ENCODE measurements at places on chromosomes 16 and 17.
A peak's percentile ranks its signal among the peaks of the same experiment; 100 is the strongest.

- DNase-seq = peak; percentile 84
Observed at GRCh38 chr16:85350973-85351372, 238.7 kb upstream of the CIBAR2 start.

- no peak for DNase-seq
Observed at GRCh38 chr17:39738983-39739884, 1.5 kb downstream of the GRB7 start.

DNA sequence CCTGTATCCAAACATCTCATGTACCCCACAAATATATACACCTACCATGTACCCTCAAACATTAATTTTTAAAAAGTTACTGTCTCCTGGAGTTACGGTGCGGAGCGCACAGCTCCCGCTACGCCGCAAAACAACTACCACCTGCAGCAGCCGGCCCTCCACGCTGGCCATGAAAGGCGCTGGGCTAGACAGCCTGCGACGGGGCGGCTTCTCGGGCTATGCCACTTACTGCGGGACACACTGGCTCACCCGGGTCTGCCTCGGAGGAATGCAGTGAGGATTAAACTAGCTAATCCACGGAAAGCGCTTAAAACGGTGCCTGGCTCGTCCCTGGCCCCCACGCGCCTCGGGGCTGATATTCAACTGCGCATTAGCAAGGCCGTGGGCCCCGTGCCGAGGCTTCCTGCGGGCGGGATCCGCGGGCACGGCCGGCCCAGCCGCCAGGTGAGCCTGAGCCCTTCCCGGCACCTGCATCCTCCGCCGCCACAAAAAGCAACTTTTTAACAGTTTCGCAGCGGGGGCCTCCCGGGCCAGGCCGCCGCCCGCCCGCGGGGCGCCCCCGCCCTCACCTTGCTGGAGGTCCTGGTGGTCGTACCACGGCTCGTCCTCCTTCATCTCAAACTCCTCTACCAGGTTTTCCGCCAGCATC lies 633 bp downstream of the CDR2 start:
- DNase-seq = no peak

GRCh38 chr16:50448522-50448921 lies 79.7 kb upstream of the BRD7 start:
- DNase-seq = no peak

DNA sequence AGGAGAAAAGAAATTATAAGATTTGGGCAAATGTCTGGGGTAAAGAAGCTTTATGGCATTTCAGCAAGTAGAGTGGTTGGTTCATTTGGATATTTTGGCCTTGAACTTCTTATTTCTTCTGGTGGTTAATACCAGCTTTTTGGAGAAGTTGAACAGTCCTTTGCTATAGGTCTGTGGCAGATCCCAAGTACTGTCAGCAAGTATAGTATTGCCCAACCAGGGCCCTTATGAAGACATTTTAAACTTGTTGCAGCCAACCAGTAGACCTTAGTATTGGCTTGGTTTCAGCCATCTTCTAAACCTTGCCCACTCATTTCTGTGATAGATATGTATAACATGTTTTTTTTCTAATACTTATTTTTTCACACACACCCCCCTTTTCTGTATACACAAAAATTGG lies 2.2 kb downstream of the SP2 start:
- DNase-seq = no peak

DNA sequence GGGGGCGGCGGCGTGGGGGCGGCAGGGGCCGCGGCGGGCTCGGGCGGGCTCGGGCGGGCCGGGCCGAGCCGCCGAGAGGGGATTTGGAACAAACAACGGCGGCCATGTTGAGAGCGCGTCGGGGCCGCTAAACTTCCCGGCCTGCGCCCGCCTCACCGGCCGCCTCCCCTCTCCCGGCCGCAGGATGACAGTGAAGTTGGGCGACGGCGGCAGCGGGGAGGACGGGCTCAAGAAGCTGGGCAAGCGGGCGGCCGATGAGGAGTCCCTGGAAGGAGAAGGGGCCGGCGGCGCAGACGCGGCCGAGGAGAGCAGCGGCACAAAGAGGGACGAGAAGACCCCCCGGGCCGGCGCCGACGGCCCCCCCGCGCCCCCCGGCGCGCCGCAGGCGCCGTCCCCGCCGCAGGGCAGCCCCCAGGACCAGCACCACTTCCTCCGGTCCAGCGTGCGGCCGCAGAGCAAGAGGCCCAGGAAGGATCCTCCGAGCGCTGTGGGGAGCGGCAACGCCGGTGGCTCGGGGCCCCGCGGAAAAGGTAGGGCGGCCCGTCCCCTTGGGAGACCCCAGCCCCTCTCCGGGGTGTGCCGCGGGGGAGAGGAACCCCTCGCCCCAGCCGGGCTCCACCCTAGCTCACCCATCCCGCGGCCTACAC lies 2.4 kb downstream of the CRAMP1 start:
- DNase-seq = no peak

DNA sequence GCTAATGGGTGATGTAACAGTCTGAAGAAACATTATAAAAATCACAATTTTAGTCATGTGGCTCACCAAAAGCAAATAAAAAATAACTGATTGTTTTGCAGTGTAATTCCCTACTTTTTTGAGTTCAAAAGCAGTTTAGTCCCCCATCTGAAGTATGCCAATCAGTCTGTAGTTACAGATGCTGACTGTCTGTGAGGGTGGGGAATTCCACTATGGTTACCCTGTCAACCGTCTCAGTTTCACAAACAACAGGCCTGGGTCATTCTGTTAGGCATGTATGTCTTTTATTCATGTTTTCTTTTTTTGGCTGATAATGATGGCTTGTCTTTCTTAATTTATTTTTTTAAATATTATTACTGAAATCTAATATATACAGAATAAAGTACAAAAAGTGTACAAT lies 69.3 kb downstream of the STXBP4 start:
- DNase-seq = no peak

GRCh38 chr17:1211287-1211686 lies 31.5 kb upstream of the ABR start:
- DNase-seq = no peak

DNA sequence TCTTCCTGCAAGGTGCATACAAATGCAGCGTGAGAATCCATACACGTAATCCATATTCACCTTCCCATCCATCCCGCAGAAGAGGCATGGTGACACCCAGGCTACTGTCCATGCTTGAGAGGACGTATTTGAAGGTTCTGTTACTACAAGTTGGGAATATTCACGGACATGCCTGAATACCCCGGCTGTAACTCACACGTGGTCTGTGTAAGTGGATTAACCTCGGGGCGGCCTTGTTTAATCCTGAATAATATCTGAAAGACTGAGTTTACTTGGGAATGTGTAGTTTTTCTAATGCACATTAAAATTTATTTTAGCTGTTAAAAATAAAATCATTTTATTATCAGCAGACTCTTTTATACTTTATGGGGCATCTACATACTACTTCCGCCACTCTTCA lies 13.1 kb downstream of the CPSF4L start:
- no peak for DNase-seq

GRCh38 chr16:56860226-56861020 lies 4.6 kb upstream of the SLC12A3 start:
- no peak for DNase-seq

DNA sequence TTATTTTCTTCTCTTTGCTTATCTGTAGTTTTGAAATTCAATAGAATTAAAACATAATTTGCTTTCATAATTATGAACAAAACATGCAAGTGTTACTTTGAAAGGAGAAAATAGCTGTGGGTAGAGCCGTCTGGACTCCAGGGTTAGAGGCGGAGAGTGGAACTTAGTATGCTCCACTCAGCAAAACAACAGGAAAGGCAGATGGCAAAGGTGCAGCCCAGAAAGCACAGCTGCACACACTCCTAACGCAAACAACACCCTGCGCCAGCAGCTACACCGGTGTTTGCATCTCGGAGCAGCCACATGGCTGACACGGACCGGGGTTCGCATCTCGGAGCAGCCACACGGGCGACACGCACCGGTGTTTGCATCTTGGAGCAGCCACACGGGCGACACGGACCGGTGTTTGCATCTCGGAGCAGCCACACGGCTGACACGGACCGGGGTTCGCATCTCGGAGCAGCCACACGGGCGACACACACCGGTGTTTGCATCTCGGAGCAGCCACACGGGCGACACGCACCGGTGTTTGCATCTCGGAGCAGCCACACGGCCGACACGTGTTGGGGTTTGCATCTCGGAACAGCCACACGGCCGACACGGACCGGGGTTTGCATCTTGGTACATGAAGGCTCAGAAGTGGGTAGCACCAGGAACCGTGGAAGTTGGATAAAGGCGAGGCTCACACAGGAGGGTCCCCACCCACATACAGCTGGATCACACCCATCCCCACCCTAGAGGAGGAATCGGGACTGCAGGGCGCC lies 12.2 kb upstream of the CAPN15 start:
- no peak for DNase-seq
